ENCODE measurements at places on chromosomes 3 and 15.

DNA sequence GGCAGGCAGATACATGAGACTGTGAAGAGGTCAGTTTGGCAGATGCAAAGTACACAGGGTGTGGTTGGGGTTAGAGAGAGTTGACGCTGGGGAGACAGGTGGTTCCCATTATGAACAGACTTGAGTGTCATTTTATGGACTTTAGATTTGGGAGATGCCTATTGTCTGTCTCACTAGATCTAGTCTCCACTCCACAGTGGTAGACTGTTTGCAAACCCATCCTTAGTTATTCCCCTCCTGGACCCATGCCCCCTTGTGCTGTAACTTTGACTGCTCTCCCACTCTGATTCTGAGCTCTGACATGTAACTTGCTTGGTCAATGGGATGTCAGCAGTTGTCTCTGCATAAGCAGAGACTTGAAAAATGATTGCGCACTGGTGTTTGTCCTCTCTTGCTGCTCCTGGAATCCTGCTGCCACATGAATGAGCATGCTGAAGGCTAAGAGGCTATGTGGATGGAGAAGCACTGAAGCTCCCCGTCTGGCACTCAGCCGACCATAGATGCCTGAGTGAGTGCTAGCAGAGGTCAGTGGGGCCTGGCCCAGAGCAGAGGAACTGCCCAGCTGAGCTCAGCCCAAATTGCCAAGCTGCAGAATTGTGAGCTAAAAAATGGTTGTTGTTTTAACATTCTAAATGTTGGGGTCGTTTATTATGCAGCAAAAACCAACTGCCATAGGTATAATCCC lies 88.2 kb downstream of the FAM43A start:
- DNase-seq, result no peak

DNA sequence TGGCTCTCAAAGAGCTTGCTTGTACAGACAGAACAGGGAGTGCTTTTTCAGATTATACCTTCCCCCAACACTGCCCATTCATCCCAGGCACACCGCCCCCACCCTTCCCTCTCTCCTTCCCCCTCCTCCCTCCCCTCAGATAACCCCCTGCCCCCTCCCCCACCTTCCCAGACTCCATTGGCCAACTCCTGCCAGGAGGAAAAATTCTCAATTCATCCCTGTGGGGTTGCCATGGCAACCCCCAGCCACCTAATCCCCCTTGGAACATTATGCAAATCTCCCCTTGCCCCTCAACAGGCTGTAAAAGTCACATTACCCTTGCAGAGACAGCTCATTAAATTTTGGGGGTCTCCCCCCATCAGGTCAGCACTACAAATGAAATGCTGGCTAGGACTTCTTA lies 14.3 kb downstream of the TLE3 start:
- DNase-seq, result no peak

DNA sequence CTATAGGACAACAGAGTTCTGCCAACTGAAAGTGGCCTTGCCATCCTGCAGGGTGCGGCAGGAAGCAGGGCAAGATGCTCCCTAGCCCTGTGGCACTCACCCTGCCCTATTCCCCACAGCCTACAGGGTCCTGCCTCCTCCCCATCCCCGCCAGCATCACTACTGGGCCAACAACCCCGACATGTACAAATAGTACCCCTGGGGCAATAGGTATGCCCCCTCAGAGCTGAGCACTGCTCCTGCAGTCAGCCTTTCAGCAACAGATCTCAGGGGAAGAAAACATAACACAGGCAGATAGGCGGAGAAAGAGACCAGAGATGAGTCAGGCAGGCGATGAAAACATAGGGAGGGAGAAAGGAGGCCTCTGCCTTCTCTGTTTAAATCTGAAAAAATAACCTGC lies 74.7 kb downstream of the XXYLT1 start:
- DNase-seq, result no peak

GRCh38 chr3:14989943-14990779 lies 42.8 kb downstream of the NR2C2 start:
- no peak for DNase-seq

- no peak for DNase-seq
Observed at GRCh38 chr3:119294696-119295671, 801 bp downstream of the ARHGAP31 start.

- no peak for DNase-seq
Observed at GRCh38 chr15:94122516-94122915, 108.8 kb upstream of the MCTP2 start.

DNA sequence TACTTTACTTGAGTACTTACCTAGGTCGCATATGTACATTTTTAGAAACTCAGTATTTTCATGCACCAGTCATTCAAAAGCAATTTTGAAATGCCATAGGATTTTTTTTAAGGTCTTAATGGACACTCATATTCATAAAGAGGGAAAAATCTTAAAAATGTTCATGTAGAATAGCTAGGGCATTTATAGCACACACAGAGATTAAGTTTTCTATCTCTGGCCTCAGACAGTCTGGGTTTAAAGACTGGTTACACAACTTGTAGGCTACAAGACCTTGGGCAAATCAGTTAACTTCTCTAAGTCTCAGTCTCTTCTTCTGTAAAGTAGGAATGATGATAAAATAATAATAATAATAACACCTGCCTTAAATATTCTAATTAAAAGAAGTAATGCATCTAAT lies 48.5 kb upstream of the UBP1 start:
- no peak for DNase-seq

- DNase-seq, result no peak
Observed at GRCh38 chr15:51652084-51652668, 29.1 kb upstream of the SCG3 start.
